Activated T-cell treated with anti-CD3 and anti-CD28 coated beads, Interleukin-2, amount 50 U/mL, for 72 hours (primary cell): ENCODE measurements at places on chromosomes 11 and 22. TPM values are rescaled to one million over a fixed set of nuclear protein-coding genes. Genes with fewer than 3 reads are reported as not detected.

- H3K27me3 ChIP-seq, result peaks cover 5% of the 10 kb centered on the region
- H3K36me3 ChIP-seq, result no peaks in the 10 kb centered on the region
- H3K4me3 ChIP-seq, result no peak overlapping the region
- no peak overlapping the region for H3K27ac ChIP-seq
- H3K4me1 ChIP-seq, result peaks cover 14% of the 10 kb centered on the region
Observed at GRCh38 chr22:29700900-29701154, 19.0 kb upstream of the CABP7 start.

Gene SEPTIN3
- total RNA-seq, result 4.7 TPM

Gene SCGB1D4
- total RNA-seq, result not detected

DNA sequence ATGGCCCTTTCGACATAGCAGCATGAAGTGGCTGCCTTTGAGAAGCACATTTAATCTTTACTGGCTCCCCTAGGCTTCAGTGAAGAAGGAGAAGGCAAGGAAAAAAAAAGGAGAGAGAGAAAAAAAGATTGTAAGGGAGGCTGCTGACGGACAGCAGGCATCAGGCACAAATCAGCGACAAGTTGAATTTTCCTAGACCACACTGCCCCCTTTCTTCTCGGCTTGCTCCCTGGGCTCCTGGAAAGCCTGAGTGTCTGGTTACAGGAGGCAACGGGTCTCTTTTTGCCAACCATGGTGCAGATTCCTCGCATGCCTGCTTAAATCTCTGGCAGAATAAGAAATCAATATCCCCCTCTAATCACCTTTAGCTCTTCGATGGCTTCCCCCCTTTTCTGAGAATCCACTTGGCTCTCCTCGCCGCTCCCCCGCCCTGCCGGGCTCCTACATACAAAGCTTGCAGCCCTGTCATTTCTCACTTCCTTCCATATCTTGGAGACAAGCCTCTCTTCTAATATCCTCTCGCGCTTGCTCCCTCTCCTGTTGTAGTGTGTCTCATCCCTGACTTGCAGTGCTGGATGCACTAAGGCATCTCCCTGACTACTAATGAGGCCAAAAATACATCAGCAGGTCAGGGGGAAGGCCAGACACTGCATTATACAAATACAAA lies 14.3 kb downstream of the BLID start:
- no peaks in the 10 kb centered on the region for H3K36me3 ChIP-seq
- no peak overlapping the region for H3K27ac ChIP-seq
- H3K27me3 ChIP-seq, result peaks cover 15% of the 10 kb centered on the region
- no peak overlapping the region for H3K4me3 ChIP-seq
- peaks cover 7% of the 10 kb centered on the region for H3K4me1 ChIP-seq

- no peaks in the 10 kb centered on the region for H3K36me3 ChIP-seq
- H3K27ac ChIP-seq, result no peak overlapping the region
- H3K4me3 ChIP-seq, result no peak overlapping the region
- H3K27me3 ChIP-seq, result peaks cover 11% of the 10 kb centered on the region
- no peak for DNase-seq
Observed at GRCh38 chr22:35349368-35349703, 31.6 kb upstream of the HMOX1 start.

- H3K4me3 ChIP-seq, result peak overlapping the region; percentile 12
- DNase-seq, result peak; percentile 76
- H3K4me1 ChIP-seq, result peaks cover 71% of the 10 kb centered on the region
- no peaks in the 10 kb centered on the region for H3K27me3 ChIP-seq
- peaks cover 31% of the 10 kb centered on the region for H3K36me3 ChIP-seq
Observed at GRCh38 chr11:108199446-108200321, 22.8 kb downstream of the NPAT start.

DNA sequence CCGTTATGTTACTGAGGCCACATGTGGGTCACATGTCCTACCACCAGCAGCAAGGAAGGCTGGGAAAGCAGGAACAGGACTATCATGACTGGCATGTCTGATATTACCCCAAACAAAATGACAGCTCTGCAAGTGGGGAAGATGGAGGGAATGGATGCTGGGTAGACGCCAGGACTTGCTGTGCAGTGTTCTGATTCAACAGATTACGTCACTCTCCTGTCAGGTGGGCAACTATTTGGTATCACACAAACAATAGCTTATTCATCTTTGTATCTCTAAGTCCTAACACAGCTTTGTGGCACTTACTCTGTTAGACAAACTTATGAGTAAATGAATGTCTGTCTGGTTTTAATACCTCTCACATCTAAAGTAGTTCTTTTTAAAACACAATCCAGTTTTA lies 105.2 kb downstream of the SPON1 start:
- DNase-seq, result no peak
- no peak overlapping the region for H3K4me3 ChIP-seq
- H3K27ac ChIP-seq, result no peak overlapping the region
- peaks cover 29% of the 10 kb centered on the region for H3K4me1 ChIP-seq
- no peaks in the 10 kb centered on the region for H3K36me3 ChIP-seq

DNA sequence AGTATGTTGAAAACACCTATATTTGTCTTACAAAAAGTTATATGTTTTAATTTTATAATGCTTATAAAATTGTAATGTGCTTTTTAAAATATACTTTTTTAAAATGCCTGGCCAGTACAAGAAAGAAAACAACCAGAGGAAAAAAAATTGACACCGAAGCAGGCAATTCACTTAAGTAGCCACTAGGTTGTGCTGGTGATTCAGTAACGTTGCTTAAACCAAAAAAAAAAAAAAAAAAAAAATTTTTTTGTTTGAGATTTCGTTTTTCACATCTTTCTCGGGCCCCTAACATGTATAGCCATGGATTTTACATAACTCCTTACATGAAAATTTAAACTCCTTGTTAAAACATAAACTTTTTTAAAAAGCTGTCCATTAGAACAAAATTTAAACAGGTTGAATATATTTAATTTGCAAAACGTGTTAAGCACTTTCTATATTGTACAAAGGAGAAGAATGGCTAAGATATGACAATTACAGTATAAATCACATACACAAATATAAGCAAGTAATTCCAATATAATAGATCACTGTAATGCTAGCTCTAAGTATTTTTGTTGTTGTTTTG lies 9.2 kb downstream of the OR8B4 start:
- no peak overlapping the region for H3K4me3 ChIP-seq
- DNase-seq, result no peak
- no peaks in the 10 kb centered on the region for H3K36me3 ChIP-seq
- peaks cover 9% of the 10 kb centered on the region for H3K27me3 ChIP-seq

- DNase-seq, result no peak
- H3K4me3 ChIP-seq, result no peak overlapping the region
- no peak overlapping the region for H3K27ac ChIP-seq
- peaks cover 32% of the 10 kb centered on the region for H3K27me3 ChIP-seq
- no peaks in the 10 kb centered on the region for H3K36me3 ChIP-seq
Observed at GRCh38 chr11:111908639-111909305, 2.8 kb downstream of the CRYAB start.

DNA sequence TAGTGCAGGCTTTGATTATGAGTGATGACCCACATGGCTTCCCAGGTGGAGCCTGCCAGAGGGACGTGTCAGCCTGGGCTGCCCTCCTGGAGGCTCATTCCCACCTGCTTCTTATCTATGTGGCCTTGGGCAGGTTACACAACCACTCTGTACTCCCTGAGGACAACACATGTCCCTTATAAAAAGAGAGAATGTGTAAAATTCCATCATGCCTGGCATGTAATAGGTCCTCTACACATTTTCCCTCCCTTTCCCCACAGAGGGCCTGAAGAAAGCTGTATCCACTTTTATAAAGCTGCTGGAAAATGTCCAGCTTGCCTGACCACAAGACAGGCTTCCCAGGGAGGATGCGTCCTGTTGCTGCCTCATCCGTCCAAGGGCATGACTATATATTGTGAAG lies 55.0 kb upstream of the VSTM5 start:
- no peaks in the 10 kb centered on the region for H3K36me3 ChIP-seq
- H3K27ac ChIP-seq, result no peak overlapping the region
- peaks cover 11% of the 10 kb centered on the region for H3K27me3 ChIP-seq
- DNase-seq, result no peak

Gene GLB1L3
- 13.0 TPM for total RNA-seq

Gene IL10RA
- total RNA-seq, result 123 TPM

Gene SYT13
- total RNA-seq, result not detected

DNA sequence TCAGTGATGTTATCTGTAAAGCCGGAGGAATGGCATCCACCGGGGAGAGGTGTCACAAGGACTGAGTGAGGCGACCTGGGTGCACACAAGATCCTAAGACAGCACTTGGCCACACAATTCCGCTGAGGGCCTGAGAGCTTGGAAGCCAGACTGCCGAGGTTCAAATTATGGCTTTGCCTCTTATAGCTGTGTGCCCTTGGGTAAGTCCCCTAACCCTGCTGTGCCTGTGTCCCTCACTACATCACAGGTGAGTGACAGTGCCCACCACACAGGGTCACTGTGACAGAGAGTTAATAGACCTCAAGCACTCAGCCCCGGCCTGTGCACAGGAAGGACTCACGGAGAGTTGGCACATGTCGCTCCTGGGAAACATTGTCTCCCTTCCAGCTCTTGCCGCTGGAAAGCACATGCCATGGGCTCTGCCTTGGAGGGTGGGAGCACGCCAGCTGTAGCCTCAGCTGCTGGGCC lies 592 bp downstream of the RHOD start:
- H3K4me1 ChIP-seq, result peaks cover 20% of the 10 kb centered on the region
- H3K4me3 ChIP-seq, result peak overlapping the region; percentile 34
- no peaks in the 10 kb centered on the region for H3K36me3 ChIP-seq
- no peaks in the 10 kb centered on the region for H3K27me3 ChIP-seq

Gene FOLR3
- total RNA-seq, result not detected

Gene SLC22A25
- total RNA-seq, result not detected

GRCh38 chr11:29309992-29310391 lies 706.8 kb downstream of the KCNA4 start:
- H3K27ac ChIP-seq, result no peak overlapping the region
- no peak overlapping the region for H3K4me3 ChIP-seq
- peaks cover 2% of the 10 kb centered on the region for H3K36me3 ChIP-seq
- no peaks in the 10 kb centered on the region for H3K27me3 ChIP-seq
- no peak for DNase-seq

Gene FAT3
- total RNA-seq, result not detected

DNA sequence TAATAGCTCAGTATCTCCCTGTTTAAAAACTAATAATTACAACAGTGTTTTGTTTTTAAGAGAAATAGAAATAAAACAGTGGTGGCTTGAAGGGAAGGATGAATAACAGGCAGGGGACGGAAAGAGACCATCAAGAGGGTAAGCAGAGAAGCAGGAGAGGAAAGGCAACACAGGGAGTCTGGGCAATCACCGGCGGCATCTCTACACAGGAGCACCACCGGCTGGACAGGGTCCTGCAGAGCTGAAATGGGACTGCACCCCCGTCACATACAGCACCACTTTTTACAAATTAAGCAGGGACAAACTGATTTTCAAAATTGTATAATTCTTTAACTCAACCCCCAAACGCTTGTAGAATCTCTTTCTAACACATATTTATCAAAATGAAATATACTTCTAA lies 18.4 kb downstream of the PHF21A start:
- no peaks in the 10 kb centered on the region for H3K36me3 ChIP-seq
- no peak overlapping the region for H3K4me3 ChIP-seq
- DNase-seq, result no peak
- no peaks in the 10 kb centered on the region for H3K27me3 ChIP-seq
- peaks cover 53% of the 10 kb centered on the region for H3K4me1 ChIP-seq
- H3K27ac ChIP-seq, result no peak overlapping the region

Gene CDHR5
- total RNA-seq, result not detected

- H3K27me3 ChIP-seq, result peaks cover 13% of the 10 kb centered on the region
- no peak overlapping the region for H3K27ac ChIP-seq
- DNase-seq, result no peak
- no peak overlapping the region for H3K4me3 ChIP-seq
- no peaks in the 10 kb centered on the region for H3K36me3 ChIP-seq
- no peaks in the 10 kb centered on the region for H3K4me1 ChIP-seq
Observed at GRCh38 chr11:73612601-73613140, 14.8 kb upstream of the FAM168A start.

DNA sequence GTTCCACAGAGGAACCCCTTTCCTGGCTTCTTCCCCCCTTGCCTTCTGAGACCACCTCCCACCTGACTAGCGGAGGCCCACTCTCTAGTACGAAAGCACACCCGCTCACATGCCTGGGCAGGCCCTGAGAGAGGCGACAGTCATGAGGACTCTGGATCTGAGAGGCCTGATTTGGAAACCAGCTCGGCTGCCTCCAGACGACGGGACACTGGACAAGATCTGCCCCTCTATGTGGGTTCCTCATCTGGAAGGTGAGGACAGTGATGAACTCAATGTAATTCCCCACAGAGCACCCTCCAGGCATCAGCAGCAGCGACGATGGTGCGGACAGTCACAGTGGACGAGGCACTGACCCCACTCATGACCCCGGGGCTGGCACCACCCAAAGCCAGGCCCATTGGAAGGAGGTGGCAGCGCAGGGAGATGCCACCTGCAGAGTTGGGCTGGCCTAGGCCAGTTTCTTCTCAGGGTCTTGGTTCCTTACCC lies 7.5 kb downstream of the SULT4A1 start:
- H3K36me3 ChIP-seq, result peaks cover 1% of the 10 kb centered on the region
- no peak for DNase-seq
- no peak overlapping the region for H3K27ac ChIP-seq
- H3K27me3 ChIP-seq, result peaks cover 31% of the 10 kb centered on the region
- no peaks in the 10 kb centered on the region for H3K4me1 ChIP-seq

Gene POU2AF1
- 12.4 TPM for total RNA-seq

Gene TMEM25
- total RNA-seq, result 18.6 TPM

DNA sequence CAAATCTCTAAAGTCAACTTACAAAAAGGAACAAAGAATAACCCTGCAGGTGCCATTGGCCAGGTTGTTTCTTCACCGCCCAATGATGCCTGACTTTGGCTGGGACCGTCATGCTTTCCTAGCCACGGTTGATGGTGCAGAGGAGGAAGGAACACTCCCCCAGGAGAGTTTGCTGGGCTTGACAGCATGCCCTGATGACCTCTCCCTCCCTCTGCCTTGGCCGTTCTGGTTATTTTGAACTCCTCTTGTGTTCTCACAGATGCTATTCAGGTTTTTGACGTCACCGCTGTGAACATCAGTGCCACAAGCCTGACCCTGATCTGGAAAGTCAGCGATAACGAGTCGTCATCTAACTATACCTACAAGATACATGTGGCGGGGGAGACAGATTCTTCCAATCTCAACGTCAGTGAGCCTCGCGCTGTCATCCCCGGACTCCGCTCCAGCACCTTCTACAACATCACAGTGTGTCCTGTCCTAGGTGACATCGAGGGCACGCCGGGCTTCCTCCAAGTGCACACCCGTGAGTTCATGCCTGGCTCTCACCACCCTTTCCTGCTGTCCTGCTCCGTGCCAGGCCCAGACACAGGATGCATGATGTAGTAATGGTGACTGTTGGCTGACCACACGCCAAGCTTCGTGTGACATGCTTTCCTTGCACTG lies 89.0 kb upstream of the OR4B1 start:
- no peaks in the 10 kb centered on the region for H3K27me3 ChIP-seq
- peaks cover 9% of the 10 kb centered on the region for H3K4me1 ChIP-seq
- peaks cover 3% of the 10 kb centered on the region for H3K36me3 ChIP-seq
- H3K4me3 ChIP-seq, result no peak overlapping the region

- H3K4me1 ChIP-seq, result no peaks in the 10 kb centered on the region
- H3K4me3 ChIP-seq, result no peak overlapping the region
Observed at GRCh38 chr11:16160146-16160545, 196.2 kb downstream of the SOX6 start.

GRCh38 chr11:19105011-19105410 lies 12.0 kb upstream of the ZDHHC13 start:
- DNase-seq, result no peak
- H3K27me3 ChIP-seq, result peaks cover 7% of the 10 kb centered on the region
- H3K4me3 ChIP-seq, result no peak overlapping the region
- H3K27ac ChIP-seq, result no peak overlapping the region

Gene ELMOD1
- total RNA-seq, result not detected

GRCh38 chr11:75879737-75880136 lies 64.7 kb downstream of the UVRAG start:
- no peaks in the 10 kb centered on the region for H3K27me3 ChIP-seq
- H3K36me3 ChIP-seq, result peaks cover 4% of the 10 kb centered on the region
- H3K4me3 ChIP-seq, result no peak overlapping the region
- no peak for DNase-seq
- H3K27ac ChIP-seq, result no peak overlapping the region
